ENCODE measurements at places on chromosomes 1 and 21.

DNA sequence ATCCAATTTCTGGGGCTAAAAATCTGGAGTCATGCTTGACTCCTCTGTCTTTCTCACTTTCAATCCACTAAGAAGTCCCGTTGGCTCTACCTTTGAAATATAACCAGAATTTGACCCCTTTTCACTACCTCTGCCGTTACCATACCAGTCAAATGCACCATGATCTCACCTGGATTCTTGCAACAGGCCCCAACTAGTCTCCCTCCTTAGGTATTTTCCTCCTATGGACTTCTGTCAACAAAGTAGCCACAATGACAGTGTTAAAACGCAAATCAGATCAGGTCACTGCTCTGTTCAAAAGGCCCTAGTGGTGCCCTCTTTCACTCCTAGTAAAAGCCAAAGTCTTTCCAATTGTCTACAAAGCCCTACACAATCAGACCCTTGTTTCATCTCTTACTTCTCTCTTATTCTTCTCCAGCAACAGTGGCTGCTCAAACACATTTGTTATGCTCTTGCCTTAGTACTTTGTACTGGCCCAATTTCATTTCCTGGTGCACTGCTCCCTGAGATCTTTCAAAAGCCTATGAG is 35.7 kb upstream of the AGL start:
- no peak for DNase-seq

- DNase-seq = no peak
Measured at GRCh38 chr1:186418503-186418902, 42.4 kb downstream of the PDC start.

DNA sequence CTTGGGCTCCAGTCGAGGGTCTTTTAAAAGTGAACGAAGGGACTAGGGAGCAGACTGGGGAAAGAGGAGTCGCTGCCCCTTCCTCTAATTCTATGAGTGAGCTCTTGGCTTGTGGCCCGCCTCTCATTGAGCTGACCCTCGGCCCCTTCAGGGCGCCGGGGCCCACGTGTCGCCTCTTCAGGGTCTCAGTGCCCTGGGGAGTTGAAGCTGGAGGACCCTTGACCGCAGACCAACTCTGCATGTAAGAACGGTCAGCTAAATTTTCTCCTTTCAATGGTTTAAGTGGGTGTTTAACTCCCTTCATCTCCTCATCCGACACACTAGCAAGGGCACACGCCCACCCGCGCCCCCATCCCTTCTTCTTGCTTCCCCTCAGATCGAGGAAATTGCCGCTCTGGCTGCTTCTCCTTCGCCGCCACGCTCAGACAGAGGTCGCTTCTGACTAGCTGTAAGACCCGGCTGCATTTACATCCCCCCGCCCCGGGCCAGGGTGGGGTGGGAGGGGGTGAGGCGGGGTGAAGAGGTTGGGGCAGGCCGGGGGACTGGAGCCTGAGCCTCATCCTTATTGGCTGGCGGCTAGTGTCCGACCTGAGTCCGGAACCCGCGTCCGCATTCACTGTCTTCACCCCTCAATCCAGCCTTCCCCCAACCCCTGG is 10.9 kb downstream of the NR5A2 start:
- DNase-seq = no peak

- no peak for DNase-seq
Measured at GRCh38 chr21:33703750-33704606, 61.7 kb downstream of the ITSN1 start.

GRCh38 chr21:30555095-30555494 is 6.0 kb downstream of the KRTAP19-7 start:
- DNase-seq = no peak

- peak; percentile 16 for DNase-seq
Measured at GRCh38 chr1:20164694-20165202, 21.1 kb upstream of the UBXN10 start.
